ENCODE measurements at places on chromosomes 2 and 18.

- no peak for DNase-seq
Observed at GRCh38 chr2:189249171-189249570, 69.6 kb upstream of the COL5A2 start.

DNA sequence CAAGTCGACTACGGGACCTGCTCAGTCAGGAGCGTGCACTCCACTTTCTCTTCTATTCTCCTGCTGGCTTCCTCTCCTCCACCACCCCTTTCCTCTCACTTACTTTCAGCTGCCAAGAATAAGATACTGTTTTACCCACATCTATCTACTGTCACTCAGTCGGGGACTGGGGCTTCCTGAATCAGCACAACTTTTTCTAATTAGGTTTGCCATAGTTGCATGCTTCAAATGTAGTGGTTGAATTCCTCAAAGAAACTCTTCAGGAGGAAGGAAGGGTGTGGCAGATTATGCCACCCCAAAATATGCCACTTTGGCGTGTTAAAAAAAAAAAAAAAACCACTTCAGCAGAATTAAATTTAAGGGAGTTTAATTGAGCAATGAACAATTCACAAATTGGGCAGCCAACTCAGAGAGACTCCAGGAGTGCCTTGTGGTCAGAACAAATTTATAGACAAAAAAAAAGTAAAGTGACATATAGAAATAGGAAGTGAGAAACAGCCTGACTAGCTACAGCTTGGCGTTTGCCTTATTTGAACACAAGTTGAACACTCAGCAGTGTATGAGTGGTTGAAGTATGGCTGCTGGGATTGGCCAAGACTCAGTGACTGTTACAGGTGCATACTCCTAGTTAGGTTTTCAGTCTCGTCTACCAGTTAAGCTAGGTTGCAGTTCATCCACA lies 32.5 kb upstream of the RMDN2 start:
- no peak for DNase-seq

- DNase-seq, result no peak
Observed at GRCh38 chr2:5720426-5720825, 28.2 kb downstream of the SOX11 start.

- no peak for DNase-seq
Observed at GRCh38 chr18:9820719-9821118, 65.1 kb upstream of the TXNDC2 start.

GRCh38 chr2:233821709-233822100 lies 32.6 kb downstream of the HJURP start:
- no peak for DNase-seq

DNA sequence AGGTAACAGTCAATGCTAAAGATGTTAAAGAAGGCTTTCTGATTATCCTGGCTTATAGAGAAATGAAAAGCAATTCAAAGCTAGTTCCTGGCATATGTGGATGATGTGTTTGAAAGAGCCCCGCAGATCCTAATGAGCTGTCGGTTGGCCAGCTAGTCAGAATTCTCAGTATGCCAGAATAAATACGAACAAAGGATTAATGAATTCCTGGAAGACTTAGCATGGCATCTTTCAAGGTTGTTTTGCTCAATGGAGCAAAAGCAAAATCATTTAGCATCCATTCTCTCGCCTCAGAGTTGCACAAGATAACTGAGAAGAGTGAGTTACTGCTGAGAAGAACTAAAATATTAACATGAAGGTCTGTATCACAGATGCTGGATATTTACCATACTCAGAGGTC lies 307.6 kb downstream of the RIT2 start:
- DNase-seq, result no peak

DNA sequence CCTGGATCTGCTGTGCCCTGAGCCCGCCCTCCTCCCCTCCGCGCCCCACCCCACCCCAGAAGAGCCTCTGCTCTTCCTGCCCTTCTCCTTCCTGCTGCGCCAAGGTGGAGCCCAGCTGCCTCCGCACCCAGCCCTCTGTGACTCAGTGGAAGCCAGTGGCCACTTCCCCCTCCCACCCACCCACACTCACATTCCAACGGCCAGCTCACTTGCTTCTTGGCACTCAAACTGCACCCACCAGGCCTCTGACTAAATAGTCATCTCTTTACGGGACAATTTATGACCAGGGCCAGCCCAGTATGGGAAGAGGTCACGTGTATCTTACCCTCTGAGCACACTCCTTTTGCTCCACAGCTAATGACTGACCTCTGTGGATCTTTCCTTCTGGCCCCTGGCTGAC lies 150.4 kb upstream of the SLC1A4 start:
- no peak for DNase-seq

- DNase-seq, result no peak
Observed at GRCh38 chr2:162242586-162243280, 512 bp downstream of the FAP start.

DNA sequence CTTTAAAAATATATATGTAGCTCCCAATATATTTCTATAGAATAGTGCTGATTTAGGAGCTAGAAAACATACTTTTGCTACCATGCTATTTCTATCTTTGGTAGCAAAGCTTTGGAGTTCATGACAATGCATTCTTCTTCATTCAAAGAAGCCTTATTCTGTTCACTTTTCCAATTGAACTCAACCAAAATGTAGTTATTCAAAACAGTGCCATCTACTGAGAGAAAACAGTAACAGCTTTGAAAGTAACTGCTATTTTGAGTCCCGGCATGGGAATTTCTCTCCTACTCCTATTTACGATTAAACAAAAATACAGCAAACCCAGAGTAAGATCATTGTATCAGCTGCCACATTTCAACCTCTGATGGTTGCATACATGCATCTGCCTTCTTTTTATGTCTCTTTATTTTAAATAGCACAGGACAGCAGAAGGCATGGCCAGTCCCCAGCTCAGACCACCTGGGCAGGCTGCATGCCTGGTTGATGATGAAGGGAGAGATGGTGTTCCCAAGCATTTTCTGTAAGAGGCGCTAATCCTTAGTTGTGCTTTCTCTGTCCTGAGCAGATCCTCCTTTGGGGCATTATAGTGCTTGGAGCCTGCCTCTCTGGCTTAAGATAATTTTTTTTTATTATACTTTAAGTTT lies 69.7 kb upstream of the SULT1C3 start:
- DNase-seq, result no peak

GRCh38 chr2:232503809-232504323 lies 16.2 kb upstream of the ECEL1 start:
- no peak for DNase-seq

GRCh38 chr2:41928526-41928925 lies 119.3 kb upstream of the PKDCC start:
- no peak for DNase-seq

DNA sequence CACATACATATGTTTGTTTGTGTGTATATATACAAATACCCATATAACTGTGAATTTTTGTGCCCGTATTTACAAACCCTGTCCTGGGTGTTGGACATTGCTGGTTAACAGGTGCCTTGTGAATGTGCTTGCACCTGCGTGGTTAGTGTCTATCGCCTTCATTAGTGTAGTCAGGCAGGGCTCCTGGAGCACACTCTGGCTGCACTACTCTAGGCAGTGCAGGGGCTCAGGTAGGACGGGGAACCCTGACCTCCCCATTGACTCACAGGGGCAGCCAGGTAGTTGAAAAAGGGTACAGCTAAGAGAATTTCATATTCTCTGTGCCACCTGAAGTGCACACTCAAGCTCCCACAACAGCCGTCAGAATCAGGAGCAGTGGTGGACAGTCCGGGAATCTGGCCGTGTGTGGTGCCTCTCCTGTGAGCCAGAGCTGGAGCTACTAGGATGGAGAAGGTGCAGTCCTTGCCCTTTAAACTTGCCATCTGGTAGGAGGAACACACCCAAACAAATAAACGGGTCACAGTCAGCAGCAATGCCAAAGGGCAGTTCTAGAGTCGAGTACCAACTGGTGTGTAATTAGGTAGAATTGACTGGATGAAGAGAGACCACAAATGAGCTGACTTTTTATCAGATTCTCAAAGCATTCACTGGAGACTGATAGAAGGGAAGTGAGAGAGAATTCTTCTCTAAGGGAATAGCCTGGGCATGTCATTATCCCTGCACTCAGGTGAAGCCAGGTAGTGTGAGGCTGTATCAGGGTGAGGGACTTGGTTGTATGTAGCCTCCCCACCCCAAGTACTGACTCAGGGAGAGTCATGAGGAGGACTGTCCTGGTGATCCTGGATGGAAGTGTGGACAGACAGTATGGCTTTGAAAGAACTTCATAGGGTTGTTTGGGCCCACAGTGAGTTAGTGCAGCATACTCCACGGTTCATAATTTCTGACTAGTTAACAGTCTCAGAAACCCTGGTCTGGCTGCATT lies 44.1 kb downstream of the FARP2 start:
- DNase-seq, result no peak

DNA sequence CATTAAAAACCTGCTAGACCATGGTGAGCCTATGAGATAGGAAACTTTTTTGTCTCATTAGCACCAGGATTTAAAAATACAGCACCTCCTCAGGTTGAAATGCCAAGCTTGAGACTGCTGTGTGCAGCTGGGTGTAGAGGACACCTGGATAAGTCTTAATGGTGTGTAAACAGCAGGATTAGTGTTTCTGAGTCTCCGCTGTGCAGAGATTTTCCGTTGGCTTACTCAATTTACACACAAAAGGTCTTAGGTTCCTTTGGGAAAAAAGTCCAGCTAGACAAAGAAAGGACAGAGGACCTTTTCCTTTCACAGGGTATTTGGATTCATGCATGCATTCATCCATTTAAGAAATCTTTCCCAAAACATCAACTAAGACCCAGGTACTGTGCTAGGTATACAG lies 168.1 kb downstream of the NRXN1 start:
- no peak for DNase-seq

DNA sequence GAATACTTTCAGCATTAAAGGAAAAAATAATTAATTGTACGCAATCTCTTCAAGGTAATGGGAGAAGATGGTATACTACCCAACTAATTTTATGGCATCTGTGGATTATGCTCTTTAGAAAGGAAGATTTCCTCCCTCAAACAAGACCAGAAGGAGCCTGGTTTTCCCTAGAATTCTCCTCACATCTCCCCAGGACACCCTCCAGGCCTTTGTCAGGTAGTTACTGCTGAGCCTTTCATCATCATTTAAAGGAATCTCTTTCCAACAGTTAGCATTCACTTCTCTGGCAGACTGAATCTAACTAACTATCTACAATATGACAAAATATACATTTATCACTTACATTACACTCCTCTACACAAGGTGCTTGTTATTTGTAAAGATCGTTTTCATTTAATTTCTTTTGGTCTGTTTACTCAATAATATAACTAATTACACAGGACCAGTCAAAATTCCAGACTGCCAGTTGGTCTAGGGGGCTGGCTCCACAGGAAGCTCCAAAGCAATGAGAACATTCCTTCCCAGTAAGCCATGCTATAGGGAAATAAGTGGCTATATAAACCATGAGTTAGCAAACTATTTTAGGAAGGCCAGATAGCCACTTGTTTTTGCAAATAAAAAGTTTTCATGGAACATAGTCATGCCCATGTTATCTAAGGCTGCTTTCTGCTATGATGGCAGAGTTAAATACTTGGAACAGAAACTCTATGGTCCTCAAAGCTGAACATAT lies 19.1 kb downstream of the ZNF24 start:
- DNase-seq, result no peak

DNA sequence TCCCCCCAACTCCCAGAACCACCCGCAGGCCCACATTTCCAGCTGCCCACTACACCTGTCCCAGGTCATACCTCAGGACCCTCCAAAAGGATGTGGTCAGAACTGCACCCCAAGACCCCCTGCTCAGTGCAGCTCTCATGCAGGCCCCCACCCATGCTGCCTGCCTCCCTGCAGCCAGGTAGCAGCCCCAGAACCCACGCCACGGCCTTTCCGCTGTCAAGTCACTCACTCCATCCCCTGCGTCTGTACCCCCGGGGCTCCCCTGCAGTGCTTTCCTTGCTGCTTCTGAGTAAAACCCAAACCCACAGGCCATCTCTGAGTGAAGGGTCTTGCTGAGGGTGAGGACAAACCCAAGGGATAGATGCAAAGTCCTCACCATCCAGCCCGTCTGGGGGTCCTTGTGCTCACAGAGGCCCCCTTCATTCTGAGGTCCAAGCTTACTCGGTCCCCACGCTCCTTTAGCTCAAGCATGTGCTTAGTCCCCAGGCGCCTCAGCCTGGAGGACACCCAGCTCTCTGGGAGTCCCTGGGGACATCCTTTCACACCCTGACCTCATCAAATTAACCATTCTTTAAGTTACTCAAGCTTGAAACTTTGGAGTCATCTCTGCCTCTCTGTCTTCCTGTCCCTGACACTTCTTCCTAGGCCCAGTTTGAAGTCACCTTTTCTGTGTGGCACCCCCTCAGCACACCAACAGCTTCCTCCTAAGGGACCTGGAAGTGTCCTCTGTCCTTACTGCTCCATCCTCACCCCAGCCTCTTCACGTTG lies 130.1 kb downstream of the SMAD7 start:
- DNase-seq, result no peak
